CD8-positive, alpha-beta T cell (primary cell): ENCODE measurements at places on chromosomes 6 and 20.

DNA sequence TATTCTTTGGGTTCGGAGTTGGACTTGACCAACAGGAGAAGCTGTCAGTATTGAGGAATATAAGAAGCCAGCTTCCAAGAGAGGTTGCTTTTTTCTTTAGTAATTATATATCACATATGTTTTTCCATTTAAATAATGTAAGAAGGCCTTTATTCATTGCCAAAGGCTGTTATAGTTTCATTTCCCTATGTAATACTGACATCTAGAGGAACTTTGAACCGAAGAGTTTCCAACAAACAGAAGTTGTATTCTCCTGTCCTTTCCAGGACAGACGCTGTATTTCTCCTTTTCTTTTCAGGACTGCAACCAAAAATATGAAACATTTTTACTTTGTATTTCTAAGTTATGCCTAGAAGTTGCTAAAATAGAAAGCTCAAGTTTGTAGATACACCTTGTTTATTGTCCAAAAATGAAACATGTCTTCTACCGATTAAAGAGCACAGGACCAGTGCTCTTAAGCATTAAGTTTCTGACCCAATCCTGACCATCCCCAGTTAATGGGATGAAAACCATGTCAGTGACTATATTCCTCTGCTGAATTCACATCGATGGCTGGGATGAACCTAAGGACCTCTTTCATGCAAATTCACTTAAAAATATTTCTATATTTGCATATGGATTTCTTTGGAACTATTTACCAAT is 55.1 kb downstream of the MYLK4 start:
- DNase-seq, result no peak

GRCh38 chr6:141077355-141078333 is 1055.1 kb upstream of the GJE1 start:
- no peak for DNase-seq

GRCh38 chr6:69098910-69099309 is 463.8 kb downstream of the ADGRB3 start:
- no peak for DNase-seq

DNA sequence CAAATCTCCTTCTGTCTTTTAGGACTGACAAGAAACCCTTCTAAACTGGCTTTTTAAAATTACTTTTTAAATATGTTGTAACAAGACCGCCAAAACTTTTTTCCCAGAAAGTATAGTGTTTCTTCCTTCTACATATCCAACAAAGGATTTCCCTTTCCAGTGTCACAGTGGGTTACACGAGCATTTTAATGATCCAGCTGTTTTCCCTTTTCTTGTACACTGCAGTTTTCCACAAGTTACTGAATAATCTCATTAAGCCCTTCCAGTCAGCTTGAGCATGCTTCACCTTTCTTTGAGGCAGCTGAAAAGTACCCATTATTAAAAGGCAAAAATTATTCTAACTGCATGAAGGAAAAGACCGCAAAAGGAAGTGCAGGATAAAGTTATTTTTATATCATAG is 48.6 kb downstream of the CD24 start:
- DNase-seq, result no peak

GRCh38 chr20:16167423-16168130 is 405.7 kb downstream of the KIF16B start:
- DNase-seq, result no peak

GRCh38 chr6:30886897-30887255 is 2.6 kb downstream of the DDR1 start:
- DNase-seq, result no peak

GRCh38 chr6:86789779-86790411 is 147.4 kb upstream of the HTR1E start:
- no peak for DNase-seq

GRCh38 chr20:53664121-53664520 is 70.5 kb upstream of the ZNF217 start:
- no peak for DNase-seq

- no peak for DNase-seq
Measured at GRCh38 chr6:2433711-2434110, 188.3 kb upstream of the GMDS start.

DNA sequence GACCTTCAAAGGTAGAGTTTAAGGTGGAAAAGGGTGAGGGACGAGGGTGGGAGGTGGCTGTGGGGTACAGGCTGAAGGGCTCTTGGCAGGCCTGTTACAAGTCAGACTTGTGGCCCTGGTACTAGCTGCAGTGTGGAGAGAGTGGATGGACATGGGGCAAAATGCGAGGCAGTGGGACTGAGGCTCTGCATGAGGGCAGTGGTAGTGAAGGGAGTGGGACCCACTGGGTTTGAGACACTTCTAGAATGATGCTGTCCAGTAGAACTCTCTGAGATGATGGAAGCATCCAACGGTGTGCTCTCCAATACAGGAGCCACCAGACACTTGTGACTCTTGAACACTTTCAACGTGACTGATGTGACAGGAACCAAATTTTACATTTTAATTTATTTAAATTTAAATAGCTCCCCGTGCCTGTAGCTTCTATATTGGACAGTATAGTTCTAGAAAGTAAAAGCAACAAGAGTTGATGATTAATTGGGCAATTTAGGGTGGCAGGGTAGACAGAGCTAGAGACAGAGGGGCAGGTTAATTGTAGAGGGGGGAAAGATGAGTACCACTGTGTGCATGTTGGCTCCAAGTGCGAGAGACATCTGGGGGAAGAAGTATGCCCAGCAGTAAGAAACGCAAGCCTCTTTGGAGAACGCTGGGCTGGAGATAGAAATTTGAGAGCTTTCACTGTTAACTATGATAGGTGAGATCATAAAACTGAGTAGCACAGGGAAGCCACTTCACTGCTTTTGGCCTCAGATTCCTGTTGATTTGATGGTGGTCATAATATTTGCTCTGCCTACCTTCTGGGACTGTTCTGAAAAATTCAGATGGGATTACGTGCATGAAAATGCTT is 77.5 kb downstream of the TXNDC5 start:
- DNase-seq, result no peak
